ENCODE measurements at places on chromosomes 12 and 14.

DNA sequence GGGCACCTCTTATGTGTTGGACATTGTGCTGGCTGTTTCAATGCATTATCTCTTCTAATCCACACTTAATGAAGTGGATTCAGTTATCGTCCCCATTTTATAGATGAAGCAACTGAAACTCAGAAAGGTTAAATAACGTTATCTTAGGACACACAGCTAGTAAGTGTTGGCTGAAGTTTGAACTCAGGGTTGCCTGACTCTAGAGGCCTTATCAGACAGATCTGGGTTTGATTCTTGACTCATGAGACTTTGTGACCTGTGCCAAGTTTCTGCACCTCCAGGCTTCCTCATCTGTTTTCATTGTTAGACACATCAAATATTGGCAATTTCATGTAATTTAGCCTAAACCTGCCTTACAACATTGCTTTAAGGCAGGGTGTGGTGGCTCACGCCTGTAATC lies 18.2 kb upstream of the IRF2BPL start:
- DNase-seq: no peak

DNA sequence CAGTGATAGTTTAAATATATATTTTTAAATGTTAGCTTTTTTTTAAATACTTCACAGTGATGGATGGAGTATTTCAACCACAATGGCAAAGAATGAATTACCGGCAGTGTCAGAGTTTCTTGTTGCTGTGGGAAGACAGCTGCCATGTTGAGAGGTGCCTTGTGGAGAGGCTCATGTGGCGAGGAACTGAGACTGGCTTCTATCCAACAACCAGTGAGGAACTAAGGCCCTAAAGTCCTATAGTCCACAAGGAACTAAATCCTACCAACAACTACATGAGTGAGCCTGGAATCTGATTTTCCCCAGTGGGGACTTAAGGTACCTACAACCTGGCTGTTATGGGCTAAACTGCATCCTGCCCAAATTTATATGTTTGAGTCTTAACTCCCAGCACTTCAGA lies 220.2 kb upstream of the PLEKHG7 start:
- DNase-seq: no peak

GRCh38 chr12:53414756-53415417 lies 8.8 kb upstream of the AMHR2 start:
- DNase-seq: no peak

- DNase-seq: no peak
Measured at GRCh38 chr14:34804933-34805332, 70.2 kb downstream of the BAZ1A start.

- DNase-seq: no peak
Measured at GRCh38 chr14:78007160-78007559, 163.0 kb upstream of the NRXN3 start.

- DNase-seq: no peak
Measured at GRCh38 chr14:52900731-52901130, 50.1 kb downstream of the FERMT2 start.

DNA sequence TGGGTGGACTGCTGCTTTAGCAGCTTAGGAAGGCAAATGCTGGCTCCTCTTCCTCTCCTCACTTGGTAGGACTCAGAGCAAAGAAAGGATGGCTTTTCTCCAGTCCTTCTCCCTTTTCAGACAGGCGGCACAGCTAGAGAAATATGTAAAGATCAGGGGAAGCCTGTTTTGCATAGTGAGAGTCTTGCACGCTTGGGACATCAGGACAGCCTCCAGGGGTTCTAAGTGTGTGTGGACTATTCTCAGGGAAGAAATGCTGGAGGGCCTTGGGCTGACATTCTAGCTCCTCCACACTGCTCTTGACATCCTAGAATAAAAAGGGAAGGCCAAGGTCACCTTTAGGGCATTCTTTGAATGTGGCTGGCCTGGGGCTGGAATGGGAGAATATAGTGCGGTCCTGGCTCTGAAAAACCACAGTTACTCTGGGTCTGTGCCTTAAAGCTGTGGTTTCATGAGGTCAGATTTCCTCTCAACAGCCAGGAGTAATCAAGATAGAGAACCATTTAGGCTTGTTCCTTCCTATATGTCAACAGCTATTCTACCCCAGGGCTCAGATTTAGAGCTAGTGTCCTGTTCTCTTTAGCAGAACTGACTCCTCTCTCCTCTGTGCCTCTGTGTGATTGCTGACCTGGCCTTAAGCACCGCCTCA lies 24.3 kb downstream of the CMA1 start:
- no peak for DNase-seq

- no peak for DNase-seq
Measured at GRCh38 chr12:23687947-23688346, 261.5 kb downstream of the SOX5 start.

DNA sequence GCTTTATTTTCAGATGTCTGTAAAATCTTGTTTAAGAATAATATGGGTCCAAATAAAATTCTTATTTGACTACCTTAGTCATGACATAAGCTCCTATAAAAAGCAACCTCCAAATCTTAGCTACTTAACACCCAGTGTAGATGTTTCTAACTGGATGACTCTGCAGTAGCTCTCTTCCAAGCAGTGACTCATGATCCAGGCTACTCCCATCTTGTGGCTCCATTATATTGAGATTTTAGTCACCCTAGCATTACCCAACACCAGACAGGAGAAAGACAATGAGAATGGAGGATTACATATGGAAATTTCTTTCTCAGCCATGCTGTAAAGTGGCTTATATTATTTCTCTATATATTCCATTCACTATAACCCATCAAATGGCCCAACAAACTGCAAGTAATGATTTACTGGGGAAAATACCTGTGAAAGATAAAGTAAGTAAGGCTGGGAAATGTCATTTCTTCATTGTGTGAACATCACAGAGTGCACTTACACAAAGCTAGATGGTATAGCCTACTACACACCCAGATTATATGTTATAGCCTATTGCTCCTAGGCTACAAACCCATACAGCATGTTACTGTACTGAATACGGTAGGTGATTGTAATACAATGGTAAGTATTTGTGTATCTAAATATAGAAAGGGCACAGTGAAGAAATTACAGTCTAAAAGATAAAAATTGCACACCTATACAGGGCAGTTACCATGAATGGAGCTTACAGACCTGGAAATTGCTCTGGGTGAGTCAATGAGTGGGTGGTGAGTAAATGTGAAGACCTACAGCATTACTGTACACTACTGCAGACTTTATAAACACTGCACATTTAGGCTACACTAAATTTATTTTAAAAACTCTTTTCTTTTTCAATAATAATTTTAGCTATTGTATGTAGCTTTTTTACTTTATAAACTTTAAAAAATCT lies 163.2 kb downstream of the DYRK2 start:
- DNase-seq: no peak

DNA sequence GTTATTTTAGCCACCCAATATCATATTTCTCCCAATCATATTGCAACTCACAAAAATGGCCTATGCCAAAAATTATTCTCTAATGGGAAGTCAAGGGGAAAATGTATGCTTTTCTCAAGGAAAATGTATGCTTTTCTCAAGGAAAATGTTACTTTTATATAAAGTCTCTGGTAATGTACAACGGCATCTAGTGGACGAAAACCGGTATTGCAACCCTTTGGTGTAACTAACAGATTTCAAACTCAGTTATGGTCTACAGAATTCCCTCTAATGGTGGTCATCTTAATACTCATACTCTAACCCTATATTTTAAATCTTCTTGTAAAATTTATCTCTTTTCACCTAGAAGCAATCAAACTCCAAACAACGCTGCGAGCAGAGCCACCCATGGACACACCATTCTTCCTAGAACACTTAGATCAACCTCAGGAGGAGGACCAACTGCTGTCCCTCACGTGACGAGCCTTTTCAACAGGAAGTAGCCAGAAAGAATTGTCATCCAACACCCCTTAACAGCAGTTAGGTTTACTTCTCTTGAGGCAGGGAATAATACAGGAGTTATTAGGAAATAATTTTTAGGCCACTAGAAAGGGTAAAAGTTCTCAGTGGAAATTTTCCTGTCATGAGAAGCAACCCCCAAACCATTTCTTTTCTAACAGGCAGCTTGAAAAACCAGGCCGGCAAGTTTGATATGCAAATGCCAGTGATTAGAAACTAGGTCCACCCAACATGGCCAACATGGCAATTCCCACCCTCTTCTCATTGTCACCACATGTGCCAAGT lies 20.1 kb downstream of the APOBEC1 start:
- peak; percentile 48 for DNase-seq

DNA sequence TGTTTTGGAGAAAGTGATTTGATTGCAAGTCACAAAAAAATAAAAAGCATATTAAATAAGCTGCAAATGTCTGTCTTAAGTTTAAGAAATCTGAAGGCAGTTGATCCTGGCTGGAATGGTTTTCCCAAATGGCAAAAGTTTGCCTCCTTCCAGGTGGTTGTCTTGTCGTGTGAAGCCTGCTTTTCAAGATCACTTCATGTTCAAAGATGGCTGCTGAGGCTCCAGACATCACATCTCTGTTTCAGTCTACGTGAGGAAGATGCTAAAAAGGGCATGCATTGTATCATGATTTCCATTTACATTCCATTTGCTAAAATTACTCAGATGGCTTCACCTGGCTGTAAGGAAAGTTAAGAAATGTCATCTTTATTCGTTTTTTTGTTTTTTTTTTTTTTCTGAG lies 31.6 kb upstream of the HMGA2 start:
- DNase-seq: no peak

GRCh38 chr14:56413721-56414120 lies 165.9 kb upstream of the TMEM260 start:
- DNase-seq: no peak

GRCh38 chr12:57894399-57895292 lies 46.7 kb upstream of the ATP23 start:
- no peak for DNase-seq

- DNase-seq: no peak
Measured at GRCh38 chr14:93329965-93330608, 2.7 kb downstream of the BTBD7 start.

DNA sequence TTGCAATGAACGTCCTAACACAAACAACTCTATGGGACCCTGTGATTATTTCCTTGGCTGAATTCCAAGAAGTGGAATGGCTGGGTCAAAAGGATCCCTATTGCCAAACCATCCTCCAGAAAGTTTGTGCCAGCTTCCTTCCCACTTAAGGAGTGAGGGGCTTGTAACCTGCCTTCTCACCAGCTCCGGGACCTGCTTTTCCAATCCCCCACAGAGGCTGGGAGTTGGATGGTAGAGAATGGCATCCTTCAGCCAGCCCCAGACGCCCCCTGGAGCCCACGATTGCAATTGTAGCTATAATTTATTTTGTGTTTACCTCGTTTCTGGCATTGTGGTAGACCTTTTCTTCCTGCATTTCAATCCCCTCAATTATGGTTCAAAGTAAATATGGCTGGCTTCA lies 9.7 kb upstream of the ZDHHC22 start:
- DNase-seq: peak; percentile 63

DNA sequence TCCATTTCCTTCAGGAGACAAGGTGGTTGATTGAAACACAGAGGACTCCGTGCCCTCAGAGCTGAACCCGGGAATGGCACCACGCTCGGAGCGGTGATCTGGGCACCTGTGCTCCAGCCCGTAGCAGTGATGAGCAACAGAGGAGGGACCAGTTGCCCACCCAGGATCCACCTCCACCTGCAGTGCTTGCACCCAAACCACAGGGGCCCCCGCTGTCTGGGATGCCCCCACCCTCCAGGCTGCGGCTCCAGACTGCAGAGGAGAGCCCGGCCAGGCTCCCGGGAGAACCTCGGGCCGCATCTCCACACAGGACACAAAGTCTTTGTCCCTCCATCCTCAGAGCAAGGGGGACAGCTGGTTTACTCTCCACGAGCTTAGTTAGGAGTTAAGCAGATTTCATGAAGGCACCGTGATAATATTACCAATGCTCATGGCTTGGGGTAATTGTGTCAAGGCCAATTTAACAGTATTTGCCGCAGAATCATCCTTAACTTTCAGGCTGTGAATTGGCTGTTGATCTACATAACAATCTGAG lies 100.6 kb downstream of the TNFAIP2 start:
- DNase-seq: no peak

DNA sequence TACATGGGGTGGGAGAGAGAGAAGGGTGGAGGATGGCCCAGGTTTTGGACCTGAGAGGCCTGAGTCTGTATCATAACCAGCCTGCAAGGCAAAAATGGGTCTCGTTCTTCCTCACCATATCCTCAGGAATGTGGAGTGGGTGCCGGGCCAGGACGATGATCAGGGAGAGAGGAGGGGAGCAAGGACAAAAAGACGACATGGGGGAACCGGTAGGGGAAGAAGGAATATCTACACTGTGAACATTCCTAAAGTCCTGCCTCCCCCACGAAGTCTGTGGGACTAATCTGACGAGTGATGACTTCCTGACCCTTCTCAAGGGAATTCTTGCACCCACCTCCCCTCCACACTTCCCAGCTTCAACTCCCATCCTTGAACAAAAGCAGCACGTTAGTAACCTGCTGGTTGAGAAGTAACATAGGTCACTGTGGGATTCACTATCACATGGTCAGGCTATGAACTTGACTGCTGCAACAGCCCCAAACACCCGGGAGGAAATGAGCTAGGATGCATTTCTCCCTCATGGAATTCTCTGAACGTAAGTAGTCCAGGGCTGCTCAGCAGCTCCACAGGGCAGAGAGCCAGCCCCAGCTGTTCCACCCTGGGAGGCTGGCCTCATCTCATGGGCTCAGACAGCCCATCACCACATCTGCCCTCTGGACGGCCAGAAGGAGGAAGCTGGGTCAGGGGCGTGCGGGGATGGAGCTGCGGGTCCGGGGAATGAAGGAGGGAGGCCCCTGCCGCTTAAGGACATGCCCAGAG lies 36.8 kb upstream of the VWF start:
- no peak for DNase-seq

GRCh38 chr12:7756993-7757392 lies 8.0 kb upstream of the NANOGNB start:
- DNase-seq: no peak

GRCh38 chr14:85576848-85577542 lies 47.1 kb downstream of the FLRT2 start:
- DNase-seq: no peak

DNA sequence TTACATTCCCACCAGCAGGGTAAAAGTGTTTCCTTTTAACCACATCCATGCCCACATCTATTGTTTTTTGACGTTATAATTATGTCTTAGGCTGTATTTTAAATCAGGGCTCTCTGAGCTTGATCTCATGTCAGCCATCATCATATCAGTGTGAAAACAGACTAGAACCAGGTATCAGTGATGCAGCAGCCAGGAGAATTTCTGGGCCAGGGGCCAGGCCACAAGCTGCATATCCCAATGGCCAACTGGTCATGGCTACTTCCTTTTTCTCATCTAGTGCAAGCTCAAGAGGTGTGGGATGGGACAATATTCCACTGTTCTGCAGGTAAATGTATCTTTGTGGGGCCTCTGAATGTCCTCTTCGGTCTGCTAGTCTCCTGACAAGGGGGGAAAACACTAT lies 125.1 kb downstream of the CRADD start:
- DNase-seq: no peak

- no peak for DNase-seq
Measured at GRCh38 chr12:44830566-44831055, 45.5 kb downstream of the NELL2 start.

DNA sequence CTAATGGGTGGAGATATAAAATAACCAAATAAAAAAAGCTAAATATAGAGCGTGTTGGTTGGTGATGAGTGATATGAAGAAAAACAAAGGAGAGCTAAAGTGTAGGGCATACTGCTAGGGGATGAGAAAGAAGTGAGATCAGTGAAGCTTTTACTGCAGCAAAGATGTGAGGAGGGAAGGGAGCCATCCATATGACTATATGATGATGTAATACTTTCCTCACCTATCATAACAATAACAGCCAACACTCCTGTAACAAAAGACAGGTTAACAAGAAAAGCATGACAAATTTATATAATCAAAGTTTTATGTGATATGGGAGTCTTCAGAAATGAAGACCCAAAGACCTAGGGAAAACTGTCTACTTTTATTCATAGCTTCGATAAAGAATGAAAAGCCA lies 57.4 kb upstream of the LRFN5 start:
- no peak for DNase-seq

GRCh38 chr14:46626876-46627275 lies 24.7 kb downstream of the RPL10L start:
- DNase-seq: no peak
